ENCODE measurements at places on chromosomes 2 and 18.
A peak's percentile ranks its signal among the peaks of the same experiment; 100 is the strongest.

DNA sequence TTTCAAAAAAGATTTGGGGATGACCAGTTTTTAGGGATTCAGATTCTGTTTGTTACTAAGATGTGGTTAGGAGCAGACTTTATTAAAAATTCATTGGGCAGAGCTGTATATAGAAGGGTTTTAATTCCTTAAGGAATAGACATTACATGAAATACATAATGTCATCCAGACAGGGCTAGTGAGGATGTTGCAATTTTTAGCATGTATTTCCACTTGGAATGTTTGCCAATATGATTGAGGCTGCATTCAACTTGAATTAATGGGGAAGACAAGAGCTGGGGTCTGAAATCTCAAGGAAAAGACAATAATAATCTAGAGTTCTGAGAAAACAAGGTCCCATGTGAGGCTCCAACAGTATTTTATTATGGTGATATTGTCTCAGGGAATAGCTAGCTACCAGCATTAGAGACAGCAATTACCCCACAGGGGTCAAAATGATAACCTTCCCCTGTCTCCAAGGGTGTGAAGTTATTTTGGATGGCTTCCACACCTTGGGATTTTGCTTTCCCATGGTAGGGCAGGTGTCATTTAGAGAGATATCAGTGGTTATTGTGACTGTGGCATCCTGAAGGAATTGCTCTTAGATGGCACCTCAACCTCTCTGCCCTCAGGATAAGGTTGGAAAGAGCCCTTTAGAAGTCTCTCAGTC is 60.2 kb downstream of the VSNL1 start:
- no peak for DNase-seq

DNA sequence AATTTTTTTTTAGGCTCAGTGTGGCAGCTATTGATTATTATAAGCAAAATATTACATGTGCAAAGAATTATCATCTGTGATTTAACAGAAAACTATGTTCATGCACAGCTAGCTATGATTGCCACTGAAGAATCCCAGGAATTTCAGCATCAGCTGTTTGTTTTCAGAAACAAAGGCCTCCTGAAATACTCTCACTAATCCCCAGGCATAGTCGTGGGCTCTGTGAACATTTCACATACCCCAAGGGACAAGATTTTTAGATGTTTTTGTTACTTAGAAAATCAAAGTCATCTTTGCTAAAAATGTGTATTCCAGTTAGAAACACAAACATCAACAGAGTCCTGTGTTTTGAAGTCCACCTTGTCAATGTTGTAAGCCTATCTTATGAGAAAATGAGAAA is 156.1 kb downstream of the MYO1B start:
- no peak for DNase-seq

- DNase-seq, result no peak
Observed at GRCh38 chr2:64832936-64833335, 156.3 kb upstream of the SLC1A4 start.

DNA sequence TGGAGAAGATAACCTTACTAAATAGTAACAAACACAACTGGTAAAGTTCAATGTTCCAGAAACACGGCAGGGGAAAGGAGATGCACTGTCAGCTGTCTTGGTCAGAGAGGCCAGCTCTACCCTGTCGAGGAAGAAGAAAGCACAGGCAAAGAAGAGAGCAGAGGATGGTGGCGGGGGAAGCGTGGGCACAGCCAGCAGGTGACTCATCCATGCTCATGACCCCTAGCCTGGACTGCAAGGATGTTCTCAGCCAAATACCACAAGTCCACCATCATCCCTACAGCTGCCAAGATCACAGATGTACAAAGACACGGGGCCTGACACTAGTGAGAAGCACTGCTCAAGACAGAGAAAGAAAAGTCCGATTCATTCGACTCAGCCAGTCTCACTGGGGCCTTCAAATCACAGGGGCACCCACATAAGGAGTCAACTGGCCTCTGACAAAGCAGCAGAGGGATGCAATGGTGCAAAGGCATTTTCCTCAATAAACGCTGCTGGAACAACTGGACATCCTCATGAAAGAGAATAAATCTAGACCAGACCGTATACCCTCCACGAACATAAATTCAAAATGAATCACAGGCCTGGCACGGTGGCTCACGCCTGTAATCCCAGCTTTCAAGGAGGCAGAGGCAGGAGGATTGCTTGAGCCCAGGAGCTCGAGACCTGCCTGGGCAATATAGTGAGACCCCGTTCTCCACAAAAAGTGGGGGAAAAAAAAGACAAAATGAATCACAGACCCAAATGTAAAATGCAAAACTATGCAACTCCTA is 5.6 kb downstream of the DTYMK start:
- peak; percentile 83 for DNase-seq

- no peak for DNase-seq
Observed at GRCh38 chr2:241870611-241871537, 1.3 kb downstream of the RTP5 start.

- DNase-seq, result no peak
Observed at GRCh38 chr2:187924293-187924692, 367.4 kb upstream of the GULP1 start.

DNA sequence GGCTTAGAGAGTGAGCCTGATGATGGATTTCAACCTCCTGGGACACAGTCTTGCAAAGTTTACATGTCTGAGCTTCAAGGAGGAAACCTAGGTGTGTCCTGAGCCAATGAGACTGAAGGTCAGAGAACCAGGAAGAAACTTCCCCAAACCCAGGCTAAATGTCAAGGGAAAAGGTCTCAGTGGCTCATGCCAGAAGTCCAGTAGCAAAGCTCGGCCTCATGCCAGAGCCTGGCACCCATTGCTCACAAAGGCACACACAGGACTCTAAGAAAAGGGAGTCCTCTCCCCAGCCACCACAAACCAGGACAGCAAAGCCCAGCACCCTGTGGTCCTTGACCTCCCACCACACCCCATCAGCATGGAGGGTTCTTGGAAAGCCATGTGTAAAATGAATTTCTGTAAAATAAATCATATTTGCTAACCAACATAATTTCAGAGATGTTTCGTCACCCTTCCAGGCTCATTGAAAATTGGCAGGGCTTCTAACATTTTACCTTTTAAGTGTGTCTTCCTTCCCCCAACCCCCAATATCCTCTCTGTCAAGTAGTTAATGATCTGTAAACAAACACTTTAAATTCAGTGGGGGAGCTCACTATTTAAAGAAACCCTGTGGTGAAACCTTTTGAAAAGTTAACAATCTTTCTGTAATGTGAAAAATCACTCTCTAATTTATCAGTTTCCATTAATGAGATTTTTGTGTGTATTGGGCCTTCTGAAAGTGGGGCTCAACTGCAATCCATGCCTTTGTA is 77.1 kb downstream of the BCL11A start:
- no peak for DNase-seq

DNA sequence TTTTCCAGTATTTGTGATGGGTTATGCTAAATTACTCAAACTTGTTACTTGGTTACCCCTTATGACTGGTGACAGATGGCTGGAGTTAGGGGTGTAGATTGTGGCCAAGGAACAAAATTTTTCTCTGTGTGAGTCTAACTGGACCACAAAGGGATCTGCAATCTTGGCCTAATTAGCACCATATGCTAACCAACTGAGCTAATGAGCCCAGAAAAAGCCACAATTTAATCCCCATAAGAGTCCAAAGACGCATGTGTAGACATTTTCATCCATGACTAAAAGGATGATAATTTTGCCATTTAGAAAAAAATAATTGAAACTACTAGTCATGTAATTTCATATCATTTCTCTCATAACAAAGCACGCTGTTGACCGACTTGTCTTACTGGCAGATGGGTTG is 151.2 kb downstream of the ABCA12 start:
- DNase-seq, result no peak

- DNase-seq, result peak; percentile 37
Observed at GRCh38 chr2:144358979-144359541, 160.9 kb downstream of the ZEB2 start.

DNA sequence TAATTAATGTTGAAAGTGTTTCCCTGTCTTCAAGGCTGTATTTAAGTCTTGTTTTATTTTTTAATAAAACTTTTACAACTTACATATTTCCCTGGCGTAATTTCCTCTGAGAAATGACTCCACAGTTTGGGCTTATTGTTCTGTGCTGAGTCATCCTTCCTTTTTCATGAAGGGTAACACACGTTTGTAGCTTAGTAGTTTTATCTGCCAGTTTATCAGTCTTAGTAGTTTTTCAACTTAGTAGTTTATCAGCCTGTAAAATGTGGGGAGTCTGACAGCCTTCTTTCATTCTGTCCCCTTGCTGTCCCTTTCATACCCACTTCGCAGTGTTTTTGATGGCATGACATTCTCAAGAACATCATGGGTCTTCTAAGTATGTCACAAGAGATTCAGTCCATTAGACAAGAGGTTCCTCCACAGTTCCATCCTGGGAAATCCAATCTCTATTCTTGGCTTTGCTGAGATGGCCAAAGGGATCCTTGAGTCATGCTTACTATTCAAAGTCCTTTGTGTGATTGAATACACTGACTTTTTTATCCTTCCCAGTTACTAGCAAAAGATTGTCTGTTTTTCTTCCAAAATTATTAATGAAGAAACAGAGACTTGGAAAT is 60.0 kb upstream of the SGPP2 start:
- no peak for DNase-seq

- no peak for DNase-seq
Observed at GRCh38 chr2:150339282-150339681, 148.2 kb downstream of the RND3 start.

DNA sequence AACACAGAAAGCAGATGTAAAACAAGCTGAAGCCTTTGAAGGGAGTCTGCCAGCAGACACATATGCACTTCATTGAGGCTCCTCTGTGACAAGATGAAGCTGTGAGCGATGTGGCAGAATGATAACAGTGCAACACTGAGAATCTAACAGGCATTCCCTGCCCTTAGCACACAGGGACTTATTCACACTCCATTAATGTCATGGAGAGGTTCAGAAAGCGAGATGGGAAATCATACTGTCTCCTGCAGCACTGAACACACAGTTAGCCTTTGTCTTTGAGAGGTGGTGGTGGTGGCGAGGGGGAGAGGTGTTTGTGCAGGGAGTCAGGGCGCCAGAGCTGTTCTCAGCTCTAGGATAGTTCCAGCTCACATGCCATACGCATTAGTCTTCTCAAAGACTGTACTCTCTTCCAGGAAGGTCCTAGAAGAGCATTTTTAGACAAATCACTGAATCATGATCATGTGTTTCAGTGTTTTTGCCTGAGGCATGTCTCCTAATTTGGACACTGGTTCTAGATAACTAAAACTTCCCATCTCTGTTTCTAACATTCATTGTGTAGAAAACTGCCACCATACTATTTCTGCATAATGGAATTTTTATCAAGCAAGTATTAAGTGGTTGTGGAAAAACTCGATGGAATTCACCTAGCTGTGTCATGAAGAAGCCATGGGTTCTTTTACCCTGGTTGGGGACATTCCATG is 93.5 kb upstream of the ITGB6 start:
- no peak for DNase-seq

DNA sequence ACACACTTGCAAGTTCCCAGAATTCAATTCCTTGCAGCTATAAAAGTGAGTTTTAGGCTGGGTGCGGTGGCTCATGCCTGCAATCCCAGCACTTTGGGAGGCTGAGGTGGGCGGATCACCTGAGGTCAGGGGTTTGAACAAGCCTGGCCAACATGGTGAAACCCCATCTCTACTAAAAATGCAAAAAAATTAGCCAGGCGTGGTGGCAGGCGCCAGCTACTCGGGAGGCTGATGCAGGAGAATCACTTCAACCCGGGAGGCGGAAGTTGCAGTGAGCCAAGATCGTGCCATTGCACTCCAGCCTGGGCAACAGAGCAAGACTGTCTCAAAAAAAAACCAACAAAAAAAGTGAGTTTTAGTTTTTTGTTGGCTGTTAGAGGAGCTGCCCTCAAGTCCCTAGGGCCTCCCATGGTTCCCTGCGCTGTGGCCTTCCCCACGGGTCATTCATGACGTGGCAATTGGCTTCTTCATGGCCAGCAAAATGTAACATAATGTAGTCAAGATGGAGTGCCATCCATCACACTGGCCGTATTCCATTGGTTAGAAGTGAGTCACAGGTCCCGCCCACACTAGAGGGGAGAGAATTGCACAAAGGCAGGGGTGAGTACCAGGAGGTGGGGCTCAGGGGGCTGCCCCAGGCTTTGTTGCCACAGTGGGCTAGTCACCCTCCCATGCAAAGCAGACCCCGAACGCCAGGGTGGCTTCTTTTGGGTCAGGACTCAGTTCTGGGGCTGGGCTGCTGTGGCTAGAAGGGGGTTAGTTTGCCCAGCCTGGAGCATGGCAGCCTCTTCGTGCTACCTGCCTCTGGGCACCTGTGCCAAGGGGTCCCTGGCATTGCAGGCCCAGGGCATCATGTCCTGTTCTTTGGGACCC is 37.7 kb upstream of the INHBB start:
- DNase-seq, result peak; percentile 27

Data from RKO (cell line).